Tibial artery (tissue), 4 donors: ENCODE measurements at places on chromosomes 5 and 9.

DNA sequence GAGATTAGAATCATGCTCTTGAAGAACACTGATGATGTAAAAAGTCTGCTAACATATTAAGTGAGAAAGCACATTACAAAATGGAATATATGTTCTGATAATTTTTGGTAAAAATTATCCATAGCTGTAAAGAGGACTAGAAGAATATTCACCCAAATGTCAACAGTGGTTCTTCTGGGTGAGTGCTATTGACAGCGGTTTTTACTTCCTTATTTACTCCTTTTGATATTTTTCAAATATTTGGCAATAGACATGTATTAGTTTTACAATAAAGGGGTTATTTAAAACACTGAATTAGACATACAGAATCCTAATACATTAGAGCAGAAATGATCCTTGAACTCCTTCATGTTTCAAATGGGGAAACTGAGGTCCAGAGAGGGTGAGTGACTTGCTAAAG lies 26.9 kb upstream of the MEGF9 start:
- no peaks in the 10 kb centered on the region for H3K27me3 ChIP-seq
- no peaks in the 10 kb centered on the region for H3K36me3 ChIP-seq
- H3K4me1 ChIP-seq, result no peaks in the 10 kb centered on the region

DNA sequence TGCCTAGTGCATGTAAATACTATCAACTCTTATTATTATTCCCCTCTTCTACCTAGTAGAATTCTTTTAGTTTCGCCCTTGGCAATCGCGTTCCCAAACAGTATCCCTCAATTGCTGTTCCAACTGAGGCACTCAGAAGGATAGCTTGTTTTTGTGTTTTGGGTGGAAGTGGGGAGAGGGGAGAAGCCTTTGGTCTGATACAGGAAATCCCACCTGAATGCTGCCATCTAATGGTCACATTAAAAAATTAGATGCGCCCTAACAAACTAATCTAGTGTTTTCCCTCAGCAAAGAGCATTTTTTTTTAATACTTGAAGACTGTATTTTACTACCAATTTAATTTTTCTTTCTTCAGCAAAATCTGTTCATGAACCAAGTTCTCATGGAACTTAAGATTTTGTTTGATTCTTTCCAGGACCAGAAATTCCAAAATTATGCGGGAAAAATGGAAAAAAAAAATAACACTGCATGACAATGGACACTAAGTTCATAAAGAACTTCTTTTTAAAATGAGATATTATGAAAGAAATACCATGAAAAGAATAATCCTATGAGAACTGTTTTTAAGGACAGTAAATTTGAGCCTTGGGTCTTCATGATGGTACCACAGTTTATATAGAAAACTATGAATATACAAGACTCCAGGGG lies 22.2 kb upstream of the GLDC start:
- H3K4me3 ChIP-seq, result no peak overlapping the region
- H3K27me3 ChIP-seq, result no peaks in the 10 kb centered on the region
- DNase-seq, result no peak
- no peak overlapping the region for H3K27ac ChIP-seq
- H3K36me3 ChIP-seq, result no peaks in the 10 kb centered on the region
- H3K4me1 ChIP-seq, result no peaks in the 10 kb centered on the region

GRCh38 chr9:109604781-109605180 lies 106.7 kb upstream of the PTPN3 start:
- H3K36me3 ChIP-seq, result no peaks in the 10 kb centered on the region
- H3K27ac ChIP-seq, result no peak overlapping the region
- H3K4me1 ChIP-seq, result no peaks in the 10 kb centered on the region
- no peaks in the 10 kb centered on the region for H3K27me3 ChIP-seq
- no peak for DNase-seq
- no peak overlapping the region for H3K4me3 ChIP-seq

GRCh38 chr9:97668485-97668884 lies 28.7 kb downstream of the XPA start:
- no peak overlapping the region for H3K27ac ChIP-seq
- no peak for DNase-seq
- H3K4me1 ChIP-seq, result no peaks in the 10 kb centered on the region
- no peaks in the 10 kb centered on the region for H3K27me3 ChIP-seq

GRCh38 chr5:132751444-132751843 lies 4.2 kb downstream of the CCNI2 start:
- no peak overlapping the region for H3K4me3 ChIP-seq
- no peaks in the 10 kb centered on the region for H3K36me3 ChIP-seq
- peak; percentile 85 for DNase-seq
- H3K27ac ChIP-seq, result no peak overlapping the region
- H3K27me3 ChIP-seq, result no peaks in the 10 kb centered on the region

DNA sequence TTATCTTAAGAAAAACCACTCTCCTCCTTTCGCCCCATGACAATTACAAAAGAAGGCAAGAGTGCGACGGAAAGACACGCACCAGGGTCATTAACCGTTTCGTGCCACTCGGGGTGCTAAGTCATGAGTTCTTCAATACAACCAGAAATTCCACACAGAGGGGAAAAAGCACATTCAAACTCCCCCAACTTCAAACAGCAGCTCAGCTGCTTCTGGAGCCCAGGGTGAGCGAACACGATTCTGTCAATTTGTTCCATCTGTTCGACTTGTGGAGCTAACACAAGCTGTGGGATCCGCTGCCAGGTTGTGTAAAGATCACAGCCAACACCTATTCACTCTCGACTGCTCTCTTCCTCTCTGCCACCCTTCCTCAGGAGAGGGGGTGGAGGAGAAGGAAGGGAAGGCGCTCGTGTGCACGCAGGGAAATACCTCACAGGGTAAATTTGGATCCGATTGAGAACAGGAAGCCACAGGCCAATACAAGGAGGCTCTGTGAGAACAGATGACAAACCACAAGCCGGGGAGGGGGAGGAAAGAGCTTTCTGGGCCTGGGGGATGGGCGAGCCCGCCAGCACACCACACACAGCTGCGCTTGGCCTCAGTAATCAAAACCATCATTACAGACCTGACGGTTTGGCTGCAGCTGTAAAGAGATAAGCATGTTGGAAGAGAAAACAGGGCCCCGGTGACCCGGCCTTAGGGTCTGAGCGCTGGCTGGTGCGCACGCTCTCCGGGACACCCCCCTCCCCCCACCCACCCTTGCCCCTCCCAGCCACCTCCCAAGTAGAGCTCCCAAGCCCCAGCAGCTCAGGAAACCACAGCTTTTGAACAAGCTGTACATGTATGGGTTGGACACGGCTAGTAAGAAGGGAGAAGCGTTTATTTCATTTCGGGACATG lies 54.3 kb downstream of the PTCH1 start:
- no peak overlapping the region for H3K4me3 ChIP-seq
- no peaks in the 10 kb centered on the region for H3K27me3 ChIP-seq
- DNase-seq, result no peak
- no peak overlapping the region for H3K27ac ChIP-seq
- peaks cover 66% of the 10 kb centered on the region for H3K36me3 ChIP-seq
